ENCODE measurements at places on chromosomes 5 and 9.

- no peak for DNase-seq
Measured at GRCh38 chr5:61389609-61390008, 57.6 kb downstream of the ZSWIM6 start.

DNA sequence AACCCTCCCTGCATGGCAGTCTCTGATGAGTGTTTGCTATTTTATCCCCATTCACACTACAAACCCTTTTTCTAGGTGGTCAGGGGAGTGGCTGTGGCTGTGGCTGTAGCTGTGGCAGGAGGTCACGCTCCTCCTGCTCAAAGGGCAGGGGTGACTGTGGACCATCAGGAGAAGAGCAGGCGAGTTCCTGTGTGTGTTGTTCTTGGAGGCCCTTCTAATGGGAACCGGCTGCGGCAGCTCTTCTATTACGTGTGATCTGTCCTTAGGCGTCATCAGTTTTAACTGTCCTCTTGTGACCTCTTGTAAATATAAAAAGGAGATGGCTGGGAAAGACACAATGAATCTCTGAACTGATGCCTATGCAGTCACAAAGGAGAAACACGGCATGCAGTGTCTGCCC, 65.1 kb downstream of the ANKH start:
- DNase-seq, result no peak

- DNase-seq, result no peak
Measured at GRCh38 chr5:171714261-171714660, 71.4 kb upstream of the SMIM23 start.

DNA sequence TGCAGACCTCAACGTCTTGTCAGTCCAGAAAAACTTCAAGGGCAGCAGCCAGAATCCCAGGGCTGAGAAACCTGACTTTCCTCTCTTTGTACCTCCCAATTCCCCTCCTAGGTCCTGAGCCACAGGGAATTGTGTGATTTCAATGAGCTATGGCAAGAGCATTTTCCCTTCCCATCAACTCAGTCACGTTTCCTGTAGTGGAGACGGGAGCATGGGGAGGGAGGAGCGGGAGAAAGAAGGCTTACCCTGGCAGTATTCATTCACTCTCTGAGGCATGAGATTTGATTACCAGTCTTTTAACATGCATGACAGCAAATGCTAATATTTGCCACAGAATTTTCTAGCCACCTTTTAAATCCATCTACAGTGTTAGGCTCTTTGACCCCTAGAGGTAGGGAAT, 109.4 kb upstream of the TBCA start:
- no peak for DNase-seq

GRCh38 chr5:181168595-181169118, 21.3 kb downstream of the OR2V2 start:
- DNase-seq, result no peak

- no peak for DNase-seq
Measured at GRCh38 chr5:1218351-1219080, 6.7 kb upstream of the SLC6A18 start.

- DNase-seq, result no peak
Measured at GRCh38 chr5:92371889-92372235, 988.7 kb upstream of the ARRDC3 start.

- DNase-seq, result no peak
Measured at GRCh38 chr5:116719106-116719505, 144.5 kb upstream of the SEMA6A start.

- DNase-seq, result no peak
Measured at GRCh38 chr5:89948977-89949376, 460.6 kb downstream of the CETN3 start.

GRCh38 chr9:129328355-129329042, 150.4 kb upstream of the IER5L start:
- DNase-seq, result peak; percentile 29

GRCh38 chr5:14414007-14414406, 167.6 kb upstream of the OTULINL start:
- DNase-seq, result no peak

DNA sequence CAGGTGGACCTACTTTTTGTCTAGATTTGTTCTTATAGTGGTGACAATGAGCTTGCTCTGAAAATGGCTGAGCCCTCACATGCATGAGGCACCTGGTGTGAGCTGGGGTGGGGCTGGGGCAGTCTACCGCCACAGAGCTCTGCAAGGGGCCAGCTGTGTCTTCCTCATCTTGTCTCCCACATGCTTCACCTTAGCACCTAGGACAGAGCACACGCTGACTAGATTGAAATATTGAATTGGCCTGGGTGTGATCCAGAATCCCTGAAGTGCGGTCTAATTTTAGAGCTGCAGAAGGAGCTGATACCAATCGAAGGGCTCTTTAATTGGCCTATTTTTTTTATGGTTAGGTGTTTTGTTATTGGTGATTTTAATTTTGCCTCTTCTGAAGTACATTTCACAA, 126.1 kb upstream of the NFIB start:
- DNase-seq, result no peak

DNA sequence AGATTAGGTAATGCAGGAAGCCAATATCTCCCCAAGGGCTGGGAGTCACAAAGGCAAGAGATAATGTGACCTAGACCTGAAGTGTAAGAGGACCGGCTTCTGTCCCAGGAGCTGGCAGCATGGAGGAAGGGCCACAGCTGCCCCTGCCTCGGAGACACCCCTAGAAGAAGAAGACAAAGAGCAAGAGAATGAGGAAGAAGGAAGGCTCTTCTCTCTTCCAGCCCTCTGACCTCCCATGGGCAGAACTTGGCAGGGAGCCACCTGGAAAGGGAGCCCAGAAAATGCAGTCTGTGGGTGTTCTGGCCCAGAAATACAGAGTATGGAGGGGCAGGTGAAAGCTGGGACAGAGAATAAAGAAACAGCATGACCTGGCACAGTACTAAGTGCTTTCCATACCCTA, 151.0 kb downstream of the C5orf15 start:
- DNase-seq, result no peak

DNA sequence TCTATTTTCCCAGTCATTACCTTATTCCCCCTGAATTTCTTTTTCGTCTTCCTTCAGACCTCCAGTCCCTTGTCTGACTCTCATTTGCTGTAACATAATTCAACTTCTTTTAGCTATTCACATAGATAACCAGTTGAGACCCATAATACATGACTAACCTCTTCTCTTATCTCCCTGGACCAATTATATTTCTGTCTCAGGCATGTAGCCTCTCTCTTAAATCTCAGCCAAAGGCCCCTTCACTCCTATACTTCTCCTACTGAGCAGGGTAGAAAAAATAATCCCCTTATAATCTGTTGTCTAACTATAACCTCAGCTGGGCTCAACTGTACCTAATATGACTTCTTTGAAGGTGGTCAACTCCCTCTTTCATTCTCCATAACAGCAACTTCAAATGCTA, 20.9 kb downstream of the RANBP6 start:
- no peak for DNase-seq

DNA sequence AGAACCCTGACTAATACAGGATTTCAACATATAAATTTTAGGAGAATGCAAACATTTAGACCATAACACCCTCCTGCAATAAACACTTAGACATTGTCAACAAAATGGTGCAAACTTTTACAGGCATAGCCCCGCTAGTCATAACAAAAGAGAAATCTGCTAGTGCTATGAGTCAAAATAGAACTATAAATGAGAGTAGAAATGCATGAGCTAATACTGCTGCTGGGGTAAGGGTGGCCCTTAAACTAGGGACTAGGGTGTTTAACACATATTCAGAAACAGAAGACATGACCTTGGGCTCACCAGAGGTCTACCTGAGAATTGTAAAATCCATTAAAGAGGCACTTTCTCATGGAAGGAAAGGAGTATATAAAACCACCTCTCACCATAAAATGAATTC, 131.6 kb downstream of the TLR4 start:
- no peak for DNase-seq

- no peak for DNase-seq
Measured at GRCh38 chr5:170612256-170612678, 108.4 kb downstream of the KCNIP1 start.

DNA sequence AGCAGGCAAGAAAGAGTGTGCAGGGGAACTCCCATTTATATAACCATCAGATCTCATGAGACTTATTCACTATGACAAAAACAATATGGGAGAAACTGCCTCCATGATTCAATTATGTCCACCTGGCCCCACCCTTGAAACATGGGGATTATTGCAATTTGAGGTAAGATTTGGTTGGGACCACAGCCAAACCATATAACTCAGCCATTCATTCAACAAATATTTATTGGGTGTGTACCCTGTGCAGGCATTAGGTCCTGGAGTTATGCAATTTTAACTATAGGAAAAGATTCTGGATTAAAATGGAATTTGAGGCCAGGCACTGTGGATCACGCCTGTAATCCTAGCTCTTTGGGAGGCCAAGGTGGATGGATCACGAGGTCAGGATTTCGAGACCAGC, 124.2 kb upstream of the GAS1 start:
- DNase-seq, result no peak

DNA sequence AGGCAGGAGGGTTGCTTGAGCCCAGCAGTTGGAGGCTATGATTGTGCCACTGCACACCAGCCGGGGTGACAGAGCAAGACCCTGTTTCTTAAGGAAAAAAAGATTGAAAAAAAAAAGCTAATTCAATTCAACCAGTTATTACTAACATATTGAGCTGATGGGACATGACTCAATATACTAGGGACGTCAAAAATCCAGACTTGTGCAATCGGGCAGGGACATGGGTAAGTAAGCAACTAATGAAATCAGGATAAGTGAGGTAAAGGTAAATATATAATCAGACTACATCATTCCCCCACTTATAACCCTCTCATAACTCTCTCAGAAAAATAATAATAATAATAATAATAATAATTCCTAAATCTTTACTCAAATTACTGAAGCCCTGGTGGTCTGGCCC, 975 bp upstream of the HAVCR1 start:
- no peak for DNase-seq

DNA sequence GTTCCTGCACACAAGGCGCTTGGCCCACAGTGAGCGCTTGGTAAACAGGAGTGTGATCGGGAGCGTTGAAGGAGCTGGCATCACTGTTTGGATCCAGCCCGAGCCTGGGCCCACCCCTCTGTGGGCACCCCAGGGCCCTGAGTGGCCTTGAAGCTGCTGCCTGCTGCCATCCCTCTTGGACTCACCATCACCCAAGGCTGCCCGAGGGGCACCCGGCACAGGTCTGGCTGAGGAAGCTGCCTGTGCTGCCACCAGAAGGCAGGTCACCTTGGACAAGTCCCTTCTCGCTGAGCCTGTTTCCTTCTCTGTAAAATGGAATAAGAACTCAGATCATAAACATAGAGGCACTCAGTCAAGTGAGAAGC, 53.6 kb downstream of the LRSAM1 start:
- DNase-seq, result no peak

DNA sequence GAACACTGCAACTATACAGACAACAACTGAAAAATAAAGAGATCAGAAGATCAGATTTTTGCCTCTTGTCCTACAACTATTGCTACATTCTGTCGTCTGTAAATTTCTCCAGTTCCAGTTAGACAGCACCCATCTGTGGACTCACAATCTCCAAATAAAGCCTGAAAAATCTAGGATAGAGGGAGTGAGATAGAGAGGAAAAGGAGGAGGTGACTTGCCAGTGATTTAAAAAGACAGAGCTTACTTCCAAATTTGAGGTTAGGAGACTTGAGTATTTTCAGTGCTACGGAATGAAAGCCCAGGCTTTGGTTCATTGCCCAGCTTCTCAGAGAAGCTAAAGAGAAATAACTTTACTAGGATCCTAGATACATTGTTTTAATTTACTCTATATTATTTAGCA, 63.6 kb downstream of the PTCD2 start:
- DNase-seq, result no peak

DNA sequence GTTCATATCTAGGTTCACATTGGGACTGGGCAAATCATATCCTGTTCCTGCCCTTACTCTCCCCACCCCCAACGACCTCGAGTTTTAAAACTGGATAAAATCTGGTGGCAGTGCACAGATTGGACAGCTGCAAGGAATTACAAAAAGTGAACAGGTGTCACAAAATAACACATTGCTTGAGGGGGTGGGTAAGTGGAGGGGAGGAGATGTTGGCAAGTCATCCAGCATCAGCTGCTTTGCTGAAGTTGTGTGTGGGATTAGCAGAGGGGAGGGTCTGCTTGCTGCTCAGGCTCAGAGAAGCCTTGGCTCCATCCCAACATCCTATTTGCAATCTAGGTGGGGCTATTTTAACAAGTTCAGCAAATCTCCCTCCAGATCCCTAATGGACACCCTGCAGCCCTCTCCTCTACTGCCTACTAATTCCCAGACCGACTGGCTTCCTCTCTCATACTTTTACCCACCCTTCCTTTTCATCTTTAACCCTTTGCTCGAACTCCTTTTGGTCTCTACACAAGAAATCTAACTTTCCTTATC, 39.8 kb upstream of the SLC24A2 start:
- no peak for DNase-seq

DNA sequence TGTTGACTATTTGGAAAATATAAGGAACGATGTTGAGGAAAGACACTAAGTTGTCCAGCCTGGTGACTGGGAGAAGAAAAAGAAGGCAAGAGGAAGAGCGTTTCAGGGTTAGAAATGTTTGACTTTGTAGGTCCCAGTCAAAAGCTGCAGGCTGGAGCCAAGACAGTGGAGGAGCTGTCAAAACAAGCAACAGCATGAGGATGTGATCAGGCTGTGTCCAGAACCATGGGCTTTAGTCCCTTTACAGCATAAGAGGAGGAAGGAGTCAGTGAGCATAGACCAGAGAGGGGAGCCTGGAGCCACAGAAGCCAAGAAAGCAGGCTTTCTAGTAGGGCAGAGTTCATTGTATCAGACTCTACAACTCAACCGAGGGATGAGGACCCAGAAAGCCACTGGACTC, 658.5 kb downstream of the BNC2 start:
- DNase-seq, result no peak

DNA sequence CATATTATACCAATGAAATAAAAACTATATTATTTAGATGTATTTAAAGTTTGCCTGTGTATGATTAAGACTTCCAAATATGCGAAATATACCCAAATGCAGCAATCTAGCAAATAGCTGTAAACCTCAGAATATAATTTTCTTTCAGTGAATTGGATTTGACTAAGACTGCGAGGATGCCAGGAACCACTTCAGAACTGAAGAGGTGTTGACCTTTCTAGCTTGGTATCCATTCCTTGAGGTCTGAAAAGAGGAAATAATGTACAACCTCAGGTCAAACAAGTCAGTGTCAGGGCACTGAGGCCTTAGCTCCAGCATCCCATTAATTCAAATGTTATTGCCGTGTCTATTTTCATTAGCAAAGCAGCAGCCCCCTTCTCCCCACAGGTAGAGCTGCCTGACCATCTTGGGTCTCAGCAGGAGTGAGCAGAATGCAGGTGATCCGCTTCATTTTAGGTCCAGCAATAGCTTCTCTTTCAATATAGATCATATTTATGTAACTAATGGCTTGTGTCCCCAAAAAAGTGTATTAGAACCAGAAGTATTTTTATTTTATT, 100.0 kb downstream of the KIAA1958 start:
- no peak for DNase-seq

Measured in stimulated activated CD4-positive, alpha-beta T cell treated with anti-CD3 and anti-CD28 coated beads, Interleukin-4, amount 100 ng/mL, for 24 hours (primary cell).